CD4-positive, alpha-beta T cell treated with Interleukin-15 for 1 hour (primary cell): ENCODE measurements at places on chromosomes 16 and 17.

- DNase-seq = peak; percentile 51
Observed at GRCh38 chr17:76816590-76817135, 51.5 kb upstream of the MGAT5B start.

- DNase-seq = no peak
Observed at GRCh38 chr16:79430191-79430678, 170.3 kb downstream of the MAF start.

- DNase-seq = no peak
Observed at GRCh38 chr17:56681561-56682266, 88.2 kb downstream of the NOG start.

DNA sequence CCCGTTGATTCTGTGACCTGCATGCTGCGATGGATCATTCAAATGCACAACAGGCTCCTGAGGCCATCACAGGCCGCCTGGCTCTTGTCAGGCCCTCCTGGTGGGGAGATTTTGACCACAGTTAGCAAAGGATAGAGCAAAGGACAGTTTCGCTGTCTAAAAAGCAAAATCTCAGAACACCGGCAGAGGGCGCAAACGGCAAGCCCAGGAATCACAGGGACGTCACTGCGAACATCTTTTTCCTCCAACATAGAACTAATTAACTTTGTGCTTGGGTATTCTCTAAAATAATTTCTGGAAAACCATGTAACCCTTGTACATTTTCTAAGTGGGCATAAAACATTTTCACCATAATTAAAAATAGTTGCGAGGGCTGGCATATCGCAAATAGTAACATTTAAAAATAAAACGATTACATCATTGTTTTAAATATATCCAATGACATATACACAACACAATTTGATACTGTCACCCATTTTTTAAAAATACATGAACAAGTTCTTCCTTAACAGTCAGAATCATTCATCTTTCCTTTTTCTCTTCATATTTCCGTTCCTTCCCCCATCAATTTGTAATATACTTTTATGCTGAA is 19.7 kb upstream of the SLC47A1 start:
- DNase-seq = peak; percentile 57

GRCh38 chr16:56336071-56336688 is 89.2 kb downstream of the AMFR start:
- no peak for DNase-seq

DNA sequence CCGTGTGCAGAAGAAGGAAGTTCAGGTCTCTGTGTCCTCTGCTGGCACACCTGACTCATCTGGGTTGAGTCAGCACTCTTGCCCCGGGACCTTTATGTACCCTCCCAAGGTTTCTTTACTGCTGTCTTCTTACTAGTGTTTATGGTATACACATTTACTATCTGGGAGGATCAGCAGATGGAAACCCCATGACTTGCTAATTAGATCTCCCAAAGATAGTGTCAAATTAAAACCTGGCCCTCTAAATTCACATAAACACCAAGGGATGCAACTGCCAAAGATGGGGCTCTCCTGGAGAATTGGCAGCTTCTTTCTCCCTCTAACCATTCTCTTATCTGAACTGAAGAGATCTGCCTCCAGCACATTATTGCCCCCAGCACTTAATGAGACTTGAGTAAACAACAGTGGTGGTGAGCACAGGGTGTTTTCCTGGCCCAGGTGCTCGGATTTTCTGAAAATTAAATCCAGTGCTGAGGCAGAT is 718.1 kb upstream of the SOX9 start:
- no peak for DNase-seq

DNA sequence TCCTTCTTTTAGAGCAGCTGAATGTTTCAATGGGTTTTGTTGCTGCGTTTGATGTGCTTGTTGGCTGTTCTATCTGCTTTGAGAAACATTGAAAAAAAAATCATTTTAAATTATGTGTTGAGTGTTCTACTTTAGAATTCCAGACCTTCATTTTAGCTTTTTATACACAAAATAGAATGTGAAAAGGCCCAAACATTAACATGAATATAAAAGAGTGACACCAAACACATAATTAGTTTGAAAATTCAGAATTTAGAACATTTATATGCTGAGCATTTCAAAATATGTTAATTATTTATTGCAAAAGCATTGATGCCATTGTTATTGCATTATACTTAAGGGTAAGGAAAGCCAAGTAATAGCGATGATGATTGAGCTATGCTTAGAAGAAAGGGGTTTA is 2.9 kb downstream of the NFAT5 start:
- DNase-seq = no peak

- DNase-seq = no peak
Observed at GRCh38 chr17:3318336-3318735, 20.2 kb upstream of the OR3A1 start.

DNA sequence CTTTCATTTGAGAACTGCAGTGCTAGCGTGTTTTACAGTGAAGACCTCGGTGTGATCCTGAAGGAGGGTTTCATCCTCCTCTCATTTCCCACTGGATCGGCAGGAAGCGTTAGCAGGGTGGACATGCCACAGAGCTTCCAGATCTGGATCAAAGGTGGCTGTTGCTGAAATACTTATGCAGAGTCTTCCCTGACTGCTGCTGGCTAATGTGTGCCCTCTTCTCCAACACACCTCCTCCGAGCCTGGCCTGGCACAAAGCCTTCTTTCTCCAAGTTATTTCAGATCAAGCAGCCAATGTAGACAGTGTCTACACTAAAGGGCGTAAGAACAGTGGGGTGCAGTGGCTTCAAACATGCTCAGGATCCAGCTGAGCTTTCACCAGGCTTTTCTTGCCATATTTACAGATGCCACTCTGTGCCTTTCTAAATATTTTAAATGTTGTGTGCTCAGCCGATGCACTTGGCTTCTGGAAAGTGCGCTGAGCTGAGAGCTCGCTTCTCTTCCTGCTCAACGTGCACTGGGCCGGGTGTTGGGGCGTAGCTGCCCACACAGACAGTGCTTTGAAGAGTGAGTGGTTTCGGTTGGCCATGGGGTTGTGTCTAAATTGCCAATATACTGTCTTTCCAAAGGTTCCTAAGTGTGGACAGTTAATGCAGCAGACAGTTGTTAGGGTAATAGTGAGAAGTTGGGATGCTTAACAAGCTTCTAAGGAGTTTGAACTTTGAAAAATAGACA is 2.1 kb downstream of the ZNF750 start:
- DNase-seq = no peak

- peak; percentile 56 for DNase-seq
Observed at GRCh38 chr17:40564195-40564882, 933 bp downstream of the CCR7 start.

- no peak for DNase-seq
Observed at GRCh38 chr16:84308120-84308519, 13.4 kb downstream of the WFDC1 start.

- DNase-seq = no peak
Observed at GRCh38 chr17:40815381-40815780, 7.0 kb downstream of the KRT10 start.

GRCh38 chr16:58409316-58409973 is 17.2 kb downstream of the GINS3 start:
- no peak for DNase-seq

GRCh38 chr16:90026135-90026534 is 6.9 kb upstream of the DBNDD1 start:
- DNase-seq = no peak

- DNase-seq = no peak
Observed at GRCh38 chr17:57210972-57211411, 45.3 kb upstream of the MSI2 start.

DNA sequence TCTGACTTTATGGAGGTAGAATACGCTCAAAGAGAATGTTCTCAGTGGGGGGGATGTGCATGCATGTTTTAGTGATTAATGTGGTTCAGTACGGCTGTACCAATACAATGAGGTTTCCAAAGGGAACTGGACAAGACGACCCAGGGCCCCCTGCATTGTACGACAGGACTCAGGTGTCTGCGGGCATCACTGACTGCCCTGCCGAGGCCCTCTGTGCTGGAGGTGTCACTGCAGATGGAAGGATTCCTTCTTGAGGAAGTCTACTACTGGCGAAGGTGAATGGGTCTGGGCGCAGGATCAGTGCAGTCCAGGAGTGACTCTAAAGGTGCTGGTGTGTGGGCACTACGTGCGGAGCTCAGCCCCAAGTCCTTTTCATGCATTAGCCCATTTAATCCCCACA is 3.5 kb upstream of the LGALS9 start:
- no peak for DNase-seq

- DNase-seq = no peak
Observed at GRCh38 chr16:85003725-85004586, 7.4 kb downstream of the ZDHHC7 start.

DNA sequence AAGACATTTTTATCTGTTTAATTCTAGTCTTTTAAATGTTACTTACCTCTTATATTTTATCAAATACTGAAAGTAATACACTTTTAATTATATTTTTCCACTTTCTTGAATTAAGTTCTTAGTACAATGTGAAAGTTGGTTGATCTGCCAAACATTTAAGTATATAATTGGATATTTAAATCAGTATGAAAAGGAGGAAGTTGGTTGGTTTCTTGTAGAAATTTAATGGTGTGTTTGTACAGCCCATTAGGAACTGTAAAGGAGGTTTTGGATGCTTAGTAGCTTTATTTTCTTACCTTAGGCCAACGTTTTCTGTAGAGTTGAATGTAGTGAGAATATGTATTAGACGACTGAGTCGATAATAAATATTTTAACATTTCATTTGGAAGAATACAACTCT is 5.4 kb downstream of the NFATC3 start:
- no peak for DNase-seq

GRCh38 chr16:50059669-50060068 is 6.1 kb upstream of the HEATR3 start:
- no peak for DNase-seq

- DNase-seq = no peak
Observed at GRCh38 chr17:40810494-40810893, 10.7 kb upstream of the KRT28 start.

GRCh38 chr16:89173174-89173921 is 1.8 kb downstream of the CDH15 start:
- DNase-seq = no peak

GRCh38 chr17:2996810-2997670 is 66.4 kb downstream of the OR1D5 start:
- no peak for DNase-seq

GRCh38 chr16:65598621-65599020 is 476.8 kb upstream of the CDH11 start:
- DNase-seq = no peak

DNA sequence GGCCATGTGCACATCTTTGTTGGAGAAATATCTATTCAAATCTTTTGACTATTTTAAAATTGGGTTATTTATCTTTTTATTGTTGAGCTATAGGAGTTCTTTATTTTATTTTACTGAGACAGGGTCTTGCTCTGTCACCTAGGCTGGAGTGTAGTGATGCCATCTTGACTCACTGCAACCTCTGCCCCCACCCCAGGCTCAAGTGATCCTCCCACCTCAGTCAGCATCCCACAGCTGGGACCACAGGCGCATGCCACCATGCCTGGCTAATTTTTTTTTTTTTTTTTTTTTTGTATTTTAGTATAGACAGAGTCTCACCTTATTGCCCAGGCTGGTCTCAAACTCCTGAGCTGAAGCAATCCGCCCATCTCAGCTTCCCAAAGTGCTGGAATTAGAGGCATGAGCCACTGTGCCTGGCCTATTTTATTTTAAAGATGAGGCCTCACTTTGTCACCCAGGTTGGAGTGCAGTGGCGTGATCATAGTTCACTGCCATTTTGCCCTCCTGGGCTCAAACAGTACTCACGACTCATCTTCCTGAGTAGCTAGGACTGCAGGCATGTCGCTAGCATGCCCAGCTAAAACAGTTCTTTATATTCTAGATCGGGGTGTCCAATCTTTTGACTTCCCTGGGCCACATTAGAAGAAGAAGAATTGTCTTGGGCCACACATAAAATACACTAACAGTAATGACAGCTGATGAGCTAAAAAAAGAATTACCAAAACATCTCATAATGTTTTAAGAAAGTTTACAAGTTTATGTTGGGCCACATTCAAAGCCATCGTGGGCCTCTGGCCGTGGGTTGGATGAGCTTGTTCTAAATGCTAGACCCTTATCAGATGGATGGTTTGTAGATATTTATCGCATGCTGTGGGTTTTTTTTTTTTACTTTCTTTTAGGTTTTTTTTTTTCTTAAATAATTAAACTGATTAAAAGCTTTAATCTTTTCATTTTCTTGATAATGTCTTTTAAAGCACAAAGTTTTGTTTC is 13.7 kb downstream of the TENT4B start:
- DNase-seq = no peak

GRCh38 chr16:69408475-69408874 is 15.9 kb upstream of the CYB5B start:
- no peak for DNase-seq

GRCh38 chr17:4902540-4902939 is 358 bp downstream of the CHRNE start:
- no peak for DNase-seq

DNA sequence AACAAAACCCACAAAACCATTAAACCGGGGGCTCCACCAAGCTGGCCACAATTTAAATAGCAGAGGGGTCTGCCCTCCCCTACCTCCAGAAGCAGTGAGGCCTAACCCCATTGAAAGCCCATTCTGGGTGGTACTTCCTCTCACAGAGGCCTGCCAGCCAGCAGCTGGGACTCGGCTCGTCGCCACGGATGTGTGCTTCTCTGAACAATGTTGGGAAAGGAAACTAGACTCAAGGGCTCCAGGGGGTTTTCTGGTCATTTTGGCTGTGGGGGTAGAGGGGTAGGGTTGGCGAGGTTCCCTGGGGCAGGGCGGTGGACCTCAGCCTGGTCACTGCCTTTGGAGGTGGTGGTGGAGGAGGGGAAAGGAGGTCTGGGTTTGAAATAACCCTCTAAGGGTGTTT is 4.7 kb upstream of the PLCG2 start:
- DNase-seq = no peak

GRCh38 chr17:80921741-80922579 is 69.7 kb upstream of the CHMP6 start:
- no peak for DNase-seq

GRCh38 chr17:52495646-52496045 is 337.1 kb upstream of the CA10 start:
- DNase-seq = no peak

DNA sequence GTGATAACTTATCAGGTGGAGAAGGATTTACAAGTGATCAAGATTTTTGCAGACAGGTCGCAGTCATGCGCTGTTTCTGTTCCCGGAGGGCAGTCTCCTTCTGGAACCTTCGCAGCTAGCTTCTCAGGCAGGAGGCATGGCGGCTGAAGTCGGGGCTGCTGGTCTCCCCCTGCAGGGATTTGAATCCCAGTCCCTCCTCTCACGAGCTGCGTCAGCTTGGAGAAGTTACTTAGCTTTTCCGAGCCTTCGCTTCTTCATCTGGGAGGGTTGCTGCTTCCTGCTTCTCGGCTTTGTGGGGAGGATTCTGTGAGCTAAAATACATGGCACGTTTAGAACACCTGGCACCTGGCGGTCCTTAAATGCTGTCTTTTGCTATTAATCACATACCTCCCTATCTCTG is 287.8 kb upstream of the FOXF1 start:
- no peak for DNase-seq

- DNase-seq = no peak
Observed at GRCh38 chr17:78291944-78292910, 60.8 kb downstream of the TMEM235 start.
